Left forelimb (tissue), 1 donor: ENCODE measurements at places on chromosomes 4 and X.

- no peak for DNase-seq
These were observed 62.7 kb upstream of the USP9X start for GRCh38 chrX:41022566-41022965.

DNA sequence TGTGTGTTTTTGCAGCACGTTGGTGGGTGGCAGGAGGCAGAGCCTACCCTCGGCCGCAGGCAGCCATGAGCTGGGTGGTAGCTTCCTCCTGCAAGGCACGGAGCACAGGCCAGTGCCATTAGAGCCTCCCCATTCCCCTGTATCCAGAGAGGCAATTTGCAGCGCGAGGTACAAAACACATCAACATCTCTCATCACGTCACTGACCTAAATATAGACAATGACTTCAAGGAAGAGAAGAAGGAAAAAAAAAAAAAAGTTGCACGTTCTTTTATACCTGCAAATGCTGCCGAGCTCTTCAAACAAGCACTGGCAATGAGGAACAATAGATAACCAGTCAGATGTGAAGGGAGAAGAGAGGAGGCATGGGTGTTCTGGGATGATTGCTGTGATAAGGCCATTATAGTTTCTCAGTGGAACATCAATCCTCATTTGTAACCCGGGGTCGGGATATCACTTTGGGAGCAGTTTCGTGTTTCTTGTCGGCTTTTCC lies 159.9 kb downstream of the MGST2 start:
- DNase-seq = no peak

GRCh38 chr4:174707051-174707676 lies 121.9 kb downstream of the GLRA3 start:
- no peak for DNase-seq

GRCh38 chrX:70046978-70047377 lies 2.8 kb downstream of the AWAT2 start:
- DNase-seq = no peak

- no peak for DNase-seq
These were observed 181.9 kb downstream of the AFAP1 start for GRCh38 chr4:7757501-7758471.

DNA sequence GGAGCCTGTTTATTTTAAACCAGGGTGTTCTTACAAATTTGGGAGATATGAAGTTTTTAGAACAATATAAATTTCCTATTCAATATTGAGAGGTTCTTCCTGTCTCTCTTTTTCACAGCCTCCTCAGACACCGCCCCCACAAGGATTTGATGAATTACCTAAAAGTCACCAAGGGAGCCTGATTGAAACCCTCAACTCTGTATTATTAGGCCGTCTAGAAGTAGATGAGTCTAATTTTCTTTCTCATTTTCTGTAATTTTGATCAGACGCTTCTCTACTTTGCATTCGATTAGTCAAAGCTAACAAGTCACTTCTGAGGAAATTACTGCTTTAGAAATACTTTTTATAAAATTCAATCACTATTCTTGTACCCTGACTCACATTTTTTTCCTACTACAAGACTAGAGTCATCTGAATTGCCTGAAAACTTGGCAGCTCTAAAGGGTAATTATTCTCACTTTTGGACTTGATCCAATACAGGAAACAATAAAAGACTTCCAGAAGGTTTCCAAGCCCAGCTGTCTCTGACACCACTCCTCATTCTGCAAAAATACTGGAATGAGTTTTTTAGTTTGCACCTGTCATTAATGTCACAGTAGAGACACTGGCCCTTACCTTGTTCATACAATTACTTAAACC lies 111.2 kb downstream of the ELOVL6 start:
- no peak for DNase-seq

DNA sequence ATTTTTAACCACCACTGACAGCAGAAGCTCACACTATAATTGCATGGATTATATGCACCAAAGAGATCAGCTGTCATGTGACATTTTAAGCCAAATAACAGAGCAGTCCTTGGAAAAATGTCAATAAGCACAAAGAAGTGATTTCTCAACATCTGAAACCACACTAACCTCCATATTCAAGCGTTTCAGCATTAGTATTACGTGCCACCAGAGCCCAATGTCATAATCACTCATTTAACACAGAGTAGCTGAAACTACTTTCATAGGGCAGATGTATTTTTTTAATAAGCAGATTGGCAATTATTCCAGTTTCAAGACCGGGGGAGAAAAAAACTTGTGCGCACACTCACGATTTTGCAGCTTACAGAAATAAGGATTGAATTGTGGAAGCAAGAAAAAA lies 76.6 kb downstream of the SH3KBP1 start:
- no peak for DNase-seq

DNA sequence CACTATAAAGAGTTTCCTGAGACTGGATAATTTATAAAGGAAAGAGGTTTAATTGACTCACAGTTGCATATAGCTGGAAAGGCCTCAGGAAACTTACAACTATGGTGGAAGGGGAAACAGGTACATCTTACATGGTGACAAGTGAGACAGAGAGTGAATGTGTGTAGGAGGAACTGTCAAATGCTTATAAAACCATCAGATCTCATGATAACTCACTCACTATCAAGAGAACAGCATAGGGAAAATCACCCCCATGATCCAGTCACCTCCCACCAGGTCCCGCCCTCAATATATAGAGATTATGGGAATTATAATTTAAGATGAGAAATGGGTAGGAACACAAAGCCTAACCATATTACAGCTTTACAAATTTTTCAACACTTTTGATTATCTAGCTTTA lies 266.0 kb downstream of the DTHD1 start:
- DNase-seq = no peak

- DNase-seq = no peak
These were observed 7.5 kb upstream of the NDST3 start for GRCh38 chr4:118026806-118027205.

DNA sequence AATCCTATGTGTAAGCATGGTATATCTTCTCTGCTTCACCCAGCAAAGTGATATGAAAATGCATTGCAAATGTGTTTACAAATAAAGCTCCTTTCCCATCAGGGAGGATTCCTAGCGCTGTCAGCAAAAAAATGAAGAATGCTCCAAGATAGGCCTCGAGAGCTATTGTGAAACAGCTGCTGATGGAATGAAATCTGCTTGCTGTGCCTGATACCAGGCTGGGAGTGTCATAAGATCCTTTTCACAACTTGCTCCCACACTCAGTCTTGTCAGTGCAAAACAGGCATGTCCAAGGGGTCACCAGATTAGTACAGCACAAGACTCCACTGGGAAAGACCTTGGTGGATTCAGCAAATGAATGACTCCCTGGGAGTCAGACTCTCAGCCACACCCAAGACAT lies 34.1 kb downstream of the HNRNPH2 start:
- DNase-seq = no peak

GRCh38 chrX:631802-632365 lies 1.3 kb downstream of the SHOX start:
- peak; percentile 67 for DNase-seq

DNA sequence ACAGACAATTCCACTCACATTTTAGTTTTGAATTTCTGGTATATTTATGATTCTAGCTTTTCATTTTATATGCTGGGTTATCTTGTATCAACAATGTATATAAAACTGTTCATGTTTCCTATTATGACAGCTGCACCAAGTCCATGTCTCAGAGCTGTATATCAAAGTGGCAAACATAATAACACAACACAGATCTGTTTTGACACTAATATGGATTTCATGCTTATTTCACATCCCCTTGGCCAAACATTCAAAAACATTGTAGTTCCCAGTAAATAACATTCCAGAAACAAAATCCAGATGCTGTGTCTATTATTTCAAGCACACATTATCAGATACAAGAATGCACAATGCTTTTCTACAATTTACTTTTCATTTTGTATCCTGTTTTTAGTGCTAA lies 380.6 kb upstream of the MAGEB2 start:
- DNase-seq = no peak

DNA sequence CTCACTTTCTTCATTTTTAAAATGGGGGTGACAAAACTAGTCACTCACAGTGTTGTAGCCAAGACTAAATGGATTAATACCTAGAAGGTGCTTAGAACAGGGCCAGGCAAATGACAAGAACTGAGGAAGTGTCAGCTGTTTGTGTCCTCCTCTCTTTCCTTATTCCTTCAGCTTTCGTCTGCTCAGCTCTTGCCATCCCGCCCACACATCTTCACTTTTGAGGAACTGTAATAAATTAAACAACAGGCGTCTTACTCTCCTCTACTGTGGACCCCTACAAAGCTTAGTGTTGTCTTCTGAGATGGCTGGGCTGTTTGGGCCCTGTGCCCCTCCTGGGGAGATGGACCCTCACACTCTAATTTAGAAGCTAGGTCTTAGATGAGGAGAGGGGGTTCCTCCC lies 2.7 kb downstream of the HPSE start:
- DNase-seq = no peak

DNA sequence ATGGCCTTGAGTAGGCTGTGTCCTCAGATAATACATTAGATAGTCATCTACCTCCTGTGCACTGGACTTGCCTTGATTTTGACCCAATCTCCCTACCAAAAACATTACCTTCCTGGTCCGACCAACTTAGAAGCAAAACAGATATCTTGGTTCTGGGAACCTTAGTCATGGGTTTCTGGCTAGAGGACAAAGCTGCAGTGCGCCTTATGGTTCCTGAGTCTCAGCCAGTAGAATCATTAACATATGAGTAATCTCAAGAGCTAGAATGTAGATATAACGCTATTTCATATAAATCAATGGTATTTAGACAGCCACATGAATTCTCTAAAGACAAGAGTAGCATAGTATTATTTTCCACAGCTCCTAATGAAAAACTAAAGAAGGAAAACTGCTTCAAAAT lies 83.1 kb downstream of the GRIA3 start:
- no peak for DNase-seq

- DNase-seq = no peak
These were observed 15.1 kb upstream of the GK start for GRCh38 chrX:30637874-30638815.

GRCh38 chrX:13569479-13570260 lies at the start of gene EGFL6:
EGFL6 (plus strand) TSS chrX:13569601; CDS start chrX:13569862, 261 bp downstream.
- peak; percentile 54 for DNase-seq

DNA sequence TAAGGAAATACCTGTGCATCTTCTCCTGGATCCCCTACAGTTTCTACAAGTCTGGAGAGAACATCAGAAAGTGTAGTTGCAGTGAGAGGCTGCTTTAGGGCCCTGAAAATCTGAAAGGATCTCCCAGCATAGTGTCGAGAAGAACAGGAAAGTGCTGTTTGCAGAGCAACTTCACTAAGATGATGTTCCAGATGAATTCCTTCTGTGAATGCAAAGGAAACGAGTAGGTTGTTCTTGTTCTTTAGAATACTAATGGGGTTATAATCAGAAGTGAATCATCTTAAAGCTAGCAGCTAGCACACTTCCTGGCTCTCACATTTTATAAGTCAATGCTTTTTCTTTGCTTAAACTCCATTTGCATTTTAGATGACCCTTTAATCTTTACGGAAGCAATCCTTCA lies 53.7 kb downstream of the ZAR1 start:
- no peak for DNase-seq
